ENCODE measurements at places on chromosomes 11 and 22. TPM values are rescaled to one million over a fixed set of nuclear protein-coding genes. Genes with fewer than 3 reads are reported as not detected.

Gene GRK3
- 3.5 TPM for total RNA-seq

DNA sequence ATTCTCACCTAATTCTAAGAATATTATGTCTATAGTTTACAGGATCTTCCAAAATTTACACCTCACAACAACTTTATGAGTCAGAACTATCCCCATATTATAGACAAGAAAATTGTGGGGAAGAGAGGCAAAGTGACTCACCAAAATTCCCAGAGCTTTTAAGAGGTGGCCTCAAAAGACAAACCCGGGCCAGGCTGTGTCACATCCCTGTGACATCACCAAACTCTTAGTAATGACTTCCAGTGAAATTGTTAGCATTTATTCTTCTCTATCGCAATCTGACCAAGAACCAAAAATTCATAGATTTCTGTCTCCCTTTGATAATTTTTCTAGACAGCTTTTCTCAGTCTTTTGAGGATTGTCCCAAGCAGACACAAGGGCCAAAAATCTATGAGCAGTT is 134.3 kb downstream of the SNX19 start:
- no peak for DNase-seq

- DNase-seq: no peak
Observed at GRCh38 chr11:78450866-78451265, 33.2 kb upstream of the GAB2 start.

Gene SLC22A6
- not detected for total RNA-seq

Gene CYP2D6
- 9.0 TPM for total RNA-seq

Gene RAB38
- total RNA-seq: 1.6 TPM

Gene ZBTB16
- 8.5 TPM for total RNA-seq

Gene CHADL
- 1.2 TPM for total RNA-seq

DNA sequence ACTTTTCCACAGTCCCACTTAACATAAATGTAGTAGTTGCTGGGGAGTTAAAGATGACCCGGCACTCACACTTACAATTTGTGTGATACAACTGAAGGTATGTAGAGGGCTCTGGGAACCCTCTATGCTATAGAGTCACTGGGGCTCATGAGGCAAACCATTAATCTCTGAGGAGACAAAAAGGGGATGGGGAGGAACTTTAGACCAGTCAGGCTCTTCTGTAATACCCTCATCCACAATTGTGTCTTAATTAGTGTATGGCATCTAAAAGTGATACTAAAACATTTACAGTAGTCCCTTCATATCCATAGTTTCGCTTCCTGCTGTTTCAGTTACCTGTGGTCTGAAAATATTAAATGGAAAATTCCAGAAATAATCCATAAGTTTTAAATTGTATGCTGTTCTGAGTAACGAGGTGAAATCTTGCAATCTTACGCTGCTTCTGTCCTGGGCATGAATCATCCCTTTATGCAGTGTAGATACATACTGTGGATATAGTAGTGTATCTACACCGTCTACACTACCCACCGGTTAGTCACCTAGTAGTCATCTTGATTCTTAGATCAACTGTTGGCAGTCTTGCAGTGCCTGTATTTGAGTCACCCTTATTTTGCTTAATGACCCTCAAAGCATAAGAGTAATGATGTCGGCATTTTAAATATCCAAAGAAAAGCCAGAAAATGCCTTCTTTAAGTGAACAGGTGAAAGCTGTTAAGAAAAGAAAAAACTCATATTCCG is 12.2 kb downstream of the CBL start:
- DNase-seq: no peak

DNA sequence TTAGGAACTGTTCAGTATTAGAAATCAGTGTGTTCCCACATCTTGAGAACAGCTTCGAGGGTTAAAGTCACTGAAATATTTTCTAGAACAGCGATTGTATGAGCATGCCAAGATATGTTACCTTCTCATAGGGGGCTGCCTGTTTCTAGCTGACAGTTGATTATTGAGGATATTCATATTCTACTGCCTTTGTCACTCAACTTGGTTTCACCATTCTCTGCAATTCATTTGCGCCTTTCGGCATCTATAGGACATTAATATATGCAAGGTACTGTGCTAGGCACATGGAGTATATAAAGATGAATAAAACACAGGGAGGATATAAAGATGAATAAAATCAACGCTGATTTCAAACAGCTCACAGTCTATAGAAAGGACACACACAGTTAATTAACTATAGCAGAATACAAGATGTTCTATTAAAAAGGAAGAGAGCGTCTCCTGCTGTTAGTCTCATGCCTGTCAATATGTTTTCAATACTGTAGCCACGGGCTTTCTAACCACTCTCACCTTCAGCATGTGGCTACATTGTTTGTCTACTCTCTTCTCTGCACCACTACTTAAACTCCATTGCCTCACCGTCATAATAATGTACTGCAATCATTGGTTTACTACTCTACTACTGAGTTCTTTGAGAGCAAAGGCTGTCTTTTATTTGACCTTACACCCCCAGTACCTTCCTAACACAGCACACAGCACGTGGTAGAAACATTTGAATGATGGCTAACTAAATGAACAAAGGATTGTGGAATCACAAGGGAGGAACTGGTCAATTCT is 81.9 kb downstream of the RAB30 start:
- DNase-seq: no peak

Gene NEFH
- 0.32 TPM for total RNA-seq

GRCh38 chr11:109838026-109838425 is 255.2 kb upstream of the ZC3H12C start:
- no peak for DNase-seq

Gene EFCAB6
- total RNA-seq: not detected

GRCh38 chr11:12691473-12691872 is 17.3 kb downstream of the TEAD1 start:
- no peak for DNase-seq

Gene MAJIN
- total RNA-seq: not detected

Gene LARGE1
- not detected for total RNA-seq

- no peak for DNase-seq
Observed at GRCh38 chr11:128946648-128947047, 4.0 kb upstream of the TP53AIP1 start.

DNA sequence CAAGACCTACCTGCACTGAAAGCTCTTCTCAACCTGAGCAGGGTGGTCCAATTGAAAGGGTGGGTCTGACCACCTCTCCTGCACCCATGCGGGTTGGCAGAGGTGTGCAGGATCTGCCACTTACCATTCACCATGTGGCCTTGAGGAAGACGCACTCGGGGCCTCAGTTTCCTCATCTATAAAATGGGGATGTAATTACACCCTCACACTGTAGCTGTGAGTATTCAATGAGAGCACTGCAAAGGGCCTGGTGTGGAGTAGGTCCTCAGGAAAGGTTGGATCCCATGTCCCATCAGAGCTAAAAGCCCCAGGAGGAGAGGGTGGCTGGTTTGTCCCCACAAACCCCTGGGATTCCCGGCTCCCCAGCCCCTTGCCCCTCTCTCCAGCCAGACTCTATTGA is 557 bp upstream of the TAGLN start:
- DNase-seq: no peak

Gene GAL3ST1
- 0.44 TPM for total RNA-seq

Gene APOL6
- total RNA-seq: 71.9 TPM

DNA sequence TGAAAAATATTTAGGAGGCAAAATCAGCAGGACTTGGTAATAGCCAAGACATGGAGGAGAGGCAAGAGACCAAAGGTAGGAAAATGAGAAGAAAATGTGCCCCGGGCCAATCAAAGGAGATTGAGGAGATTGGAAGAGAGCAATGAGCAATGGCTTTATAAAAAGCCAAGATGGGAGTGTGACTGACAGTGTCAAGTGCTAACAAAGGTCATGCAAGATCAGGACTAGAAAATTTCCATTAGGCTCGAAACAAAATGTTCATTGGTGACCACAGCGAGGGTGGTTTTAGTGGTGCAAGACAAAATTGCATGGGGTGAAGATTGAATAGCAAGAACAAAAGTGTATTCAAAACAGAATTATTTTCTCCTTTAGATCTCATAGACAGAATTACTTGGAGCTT is 45.2 kb upstream of the TBCEL start:
- DNase-seq: no peak

GRCh38 chr22:17281440-17281841 is 62.2 kb upstream of the ADA2 start:
- no peak for DNase-seq

DNA sequence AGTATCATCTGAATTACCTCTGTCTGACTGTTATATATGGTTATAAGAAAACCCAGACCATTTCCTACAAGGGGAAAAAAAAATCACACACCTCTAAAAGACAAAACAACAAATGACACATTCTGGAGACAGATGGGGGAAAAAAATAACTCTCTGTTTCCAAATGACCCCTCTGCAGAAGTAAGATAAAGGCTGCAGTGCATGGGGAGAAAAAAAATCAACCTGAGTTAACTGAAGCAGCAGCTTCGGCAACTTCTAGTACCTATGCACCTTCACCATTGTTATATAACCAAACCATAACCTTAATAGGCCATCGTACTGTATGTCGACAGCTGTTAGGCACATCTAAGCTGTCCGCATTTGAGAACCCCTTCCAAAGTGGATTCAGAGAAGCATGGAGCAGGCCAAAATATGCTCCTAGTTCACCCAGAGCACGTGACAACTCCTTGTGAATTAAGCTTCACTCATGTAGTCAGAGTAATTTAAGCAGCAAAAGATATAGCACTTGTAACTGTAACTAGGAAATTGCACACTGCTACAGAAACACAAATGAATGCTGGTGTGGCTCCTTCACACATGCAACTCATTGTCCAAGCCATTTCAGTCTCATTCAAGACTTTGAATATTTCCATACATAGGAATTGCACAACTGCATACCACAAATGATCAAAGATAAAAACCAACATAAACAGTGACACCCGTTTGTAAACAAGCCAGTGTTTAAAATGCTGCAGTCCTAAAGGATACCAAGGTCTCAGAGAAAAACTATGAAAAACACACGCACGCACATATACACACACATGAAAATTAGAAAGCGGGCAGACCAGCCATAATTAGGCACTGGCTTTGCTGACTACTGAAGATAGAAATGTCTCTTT is 2.7 kb downstream of the SIK3 start:
- no peak for DNase-seq

- DNase-seq: no peak
Observed at GRCh38 chr11:7894251-7894650, 36.8 kb downstream of the OR10A6 start.

Gene MPPED1
- total RNA-seq: not detected

DNA sequence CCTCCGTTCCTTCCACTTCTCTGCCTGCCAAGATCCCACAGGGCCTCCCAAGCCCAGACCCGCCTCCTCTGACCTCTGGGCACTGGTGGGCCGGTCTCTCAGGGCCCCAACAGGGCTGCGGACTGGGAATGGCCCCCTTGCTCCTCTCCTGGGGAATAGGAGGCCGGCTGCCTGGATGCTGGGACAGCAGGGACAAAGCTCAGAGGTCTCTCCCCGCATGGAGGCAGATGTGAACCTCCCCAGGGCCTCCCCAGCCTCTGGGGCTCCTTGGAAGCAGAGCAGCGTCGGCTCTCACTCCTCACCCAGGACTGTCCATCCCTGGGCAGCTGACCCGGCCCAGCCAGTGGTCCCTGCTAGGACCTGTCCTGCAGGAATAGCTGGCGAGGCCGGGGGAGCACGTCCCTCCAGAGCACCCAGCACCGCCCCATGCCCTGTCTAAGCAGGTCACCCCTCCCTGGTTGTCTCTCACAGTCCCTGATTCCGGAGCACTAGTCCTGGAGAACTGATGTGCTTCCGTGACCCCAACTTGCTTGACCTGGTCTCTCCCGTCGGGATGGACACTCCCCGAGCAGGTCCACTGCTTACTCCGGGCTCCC is 85.8 kb downstream of the RTL6 start:
- DNase-seq: no peak

Gene OR2D2
- not detected for total RNA-seq

- DNase-seq: no peak
Observed at GRCh38 chr22:46070803-46071450, 79.4 kb upstream of the PPARA start.

DNA sequence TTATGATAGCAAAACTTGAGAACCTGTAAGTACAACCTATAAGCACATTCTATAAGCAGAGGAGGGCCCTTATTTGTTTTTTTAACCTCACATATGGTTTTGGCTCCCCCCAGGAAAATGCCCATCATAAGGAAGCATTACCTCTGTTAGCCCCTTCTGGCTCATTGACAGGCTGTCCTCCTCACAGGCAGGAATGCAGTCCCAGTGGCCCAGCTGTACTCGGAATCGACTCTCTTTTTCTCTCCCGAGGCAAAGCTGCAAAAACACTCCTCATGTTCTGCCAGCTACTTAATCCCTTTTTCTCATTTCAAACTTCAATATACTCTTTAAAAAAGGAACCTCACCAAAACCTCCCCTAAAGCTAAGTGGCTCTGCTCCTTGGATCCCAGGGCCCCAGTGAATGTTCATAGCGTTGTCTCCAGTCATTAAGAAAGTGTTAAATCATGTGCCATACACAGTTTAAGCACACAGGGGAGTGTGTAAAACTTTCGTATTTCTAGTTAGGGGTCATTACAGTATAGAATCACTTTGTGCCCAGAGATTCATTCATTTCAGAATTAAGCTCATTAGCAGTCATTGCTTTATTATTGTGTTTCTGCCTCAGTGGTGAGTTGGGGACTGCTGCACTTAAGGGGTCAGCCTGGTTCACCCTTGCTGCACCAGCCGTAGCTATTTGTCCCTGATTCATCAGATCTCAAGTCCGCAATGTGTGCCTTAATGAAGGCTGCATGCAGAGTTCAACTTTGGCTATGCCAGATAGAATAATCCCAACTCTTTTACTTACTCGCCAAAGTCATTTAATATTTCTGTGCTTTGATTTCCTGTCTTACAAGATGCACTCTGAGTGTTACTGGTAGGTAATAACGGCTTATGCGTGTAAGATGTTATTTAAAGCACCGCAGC is 57.6 kb downstream of the JRKL start:
- no peak for DNase-seq

Gene CALCA
- not detected for total RNA-seq

DNA sequence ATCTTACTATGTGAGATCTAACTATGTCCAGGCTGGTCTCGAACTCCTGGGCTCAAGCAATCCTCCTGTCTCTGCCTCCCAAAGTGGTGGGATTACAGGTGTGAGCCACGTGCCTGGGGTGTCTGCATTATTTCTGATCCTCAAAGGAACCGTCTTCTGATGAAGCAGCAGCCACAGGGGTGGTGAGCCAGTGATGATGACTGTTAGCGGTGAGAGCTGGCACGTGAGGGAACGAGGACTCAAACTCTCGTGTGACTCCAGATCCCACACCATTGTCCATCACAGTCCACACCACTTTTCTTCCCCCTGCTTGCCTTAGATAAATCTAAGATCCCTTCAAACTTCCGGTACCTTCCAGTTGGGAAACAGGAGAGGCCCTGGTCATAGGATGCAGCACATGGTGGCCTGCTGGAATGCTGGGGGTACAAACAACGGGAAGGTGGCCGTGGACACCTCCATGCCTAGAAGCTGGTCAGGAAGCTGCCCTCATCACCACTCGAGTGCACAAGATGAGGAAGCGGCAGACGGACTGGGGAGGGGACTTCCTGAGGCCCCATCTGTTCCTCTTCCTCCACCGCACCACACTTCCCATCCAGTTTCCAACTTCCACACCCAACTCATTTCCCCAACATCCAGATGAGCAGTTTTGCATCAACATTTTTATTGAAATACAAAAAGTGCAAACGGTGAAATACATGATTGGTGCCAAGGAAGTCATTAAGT is 23.8 kb downstream of the ARHGAP1 start:
- DNase-seq: no peak

Gene ZNF214
- total RNA-seq: not detected

- no peak for DNase-seq
Observed at GRCh38 chr11:34788642-34789041, 127.5 kb downstream of the APIP start.

All from CD4-positive, CD25-positive, alpha-beta regulatory T cell (primary cell).